Activated T-helper 1 cell treated with anti-CD3 and anti-CD28 coated beads, Interleukin-12 subunit alpha, Interleukin-12 subunit beta, Interleukin-2, Interleukin-4 antibody, amounts not matched to agents 30 ng/mL and 10 ng/mL and 1 ng/mL, durations not matched to agents 14 hours and 24 hours and 36 hours (primary cell): ENCODE measurements at places on chromosomes 4 and X. TPM values are rescaled to one million over a fixed set of nuclear protein-coding genes. Genes with fewer than 3 reads are reported as not detected.

DNA sequence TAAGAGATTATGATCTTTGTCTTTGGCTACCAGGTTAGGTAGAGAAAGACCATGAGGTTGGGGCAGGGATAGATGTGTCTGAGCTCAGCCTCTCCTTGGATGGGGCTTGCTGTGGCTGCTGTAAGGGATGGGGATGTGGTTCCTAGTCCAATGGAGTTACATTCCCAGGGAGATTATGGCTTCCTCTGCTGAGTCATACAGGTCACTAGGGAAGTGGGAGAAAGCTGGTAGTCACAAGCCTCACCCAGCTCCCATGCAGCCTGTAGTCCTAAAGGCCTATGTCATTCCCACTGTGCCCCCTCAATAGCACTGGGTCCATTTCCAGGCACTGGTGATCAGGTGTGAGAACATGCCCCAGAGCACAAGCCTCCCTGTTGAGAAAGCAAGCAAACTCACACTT, 70.6 kb upstream of the CENPE start:
- no peak for DNase-seq
- no peak overlapping the region for H3K4me3 ChIP-seq
- H3K4me1 ChIP-seq, result no peaks in the 10 kb centered on the region
- H3K27me3 ChIP-seq, result peaks cover 2% of the 10 kb centered on the region
- H3K36me3 ChIP-seq, result no peaks in the 10 kb centered on the region

The GRIA3 gene
- not detected in 2 replicates for total RNA-seq

DNA sequence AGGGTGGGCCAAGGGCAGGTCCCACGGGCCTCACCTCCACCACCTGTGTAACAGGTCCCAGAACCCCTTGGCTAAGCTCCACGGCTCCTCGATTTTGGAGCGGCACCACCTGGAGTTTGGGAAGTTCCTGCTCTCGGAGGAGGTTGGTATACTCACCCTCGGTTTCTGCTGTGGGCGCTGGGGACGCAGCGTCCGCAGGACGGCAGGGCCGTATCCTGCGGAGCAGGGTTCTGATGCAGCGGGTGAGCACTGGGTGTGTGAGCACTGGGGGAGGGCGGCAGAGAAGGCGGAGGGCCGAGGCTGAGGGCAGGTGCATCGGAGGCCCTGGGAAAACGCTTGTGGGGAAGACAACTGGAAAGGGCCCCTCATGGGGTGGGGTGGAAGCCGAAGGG, 11.0 kb downstream of the ATP5ME start:
- DNase-seq, result no peak
- H3K27ac ChIP-seq, result peak overlapping the region; percentile 72
- H3K4me1 ChIP-seq, result peaks cover 8% of the 10 kb centered on the region
- peak overlapping the region; percentile 86 for H3K4me3 ChIP-seq
- H3K27me3 ChIP-seq, result no peaks in the 10 kb centered on the region

GRCh38 chr4:19735012-19735411, 516.7 kb upstream of the SLIT2 start:
- H3K27ac ChIP-seq, result no peak overlapping the region
- H3K4me1 ChIP-seq, result no peaks in the 10 kb centered on the region
- no peaks in the 10 kb centered on the region for H3K36me3 ChIP-seq

The QRFPR gene
- not detected in 2 replicates for total RNA-seq

- no peaks in the 10 kb centered on the region for H3K4me1 ChIP-seq
- H3K4me3 ChIP-seq, result no peak overlapping the region
- H3K27ac ChIP-seq, result no peak overlapping the region
- H3K36me3 ChIP-seq, result no peaks in the 10 kb centered on the region
These were observed 13.2 kb downstream of the PSAPL1 start for GRCh38 chr4:7421356-7422150.

GRCh38 chr4:155799116-155799793, 40.4 kb downstream of the GUCY1B1 start:
- H3K27me3 ChIP-seq, result no peaks in the 10 kb centered on the region
- H3K4me3 ChIP-seq, result no peak overlapping the region
- no peak overlapping the region for H3K27ac ChIP-seq
- DNase-seq, result no peak

The TRMT2B gene
- 17.2 and 19.3 TPM in 2 replicates for total RNA-seq

DNA sequence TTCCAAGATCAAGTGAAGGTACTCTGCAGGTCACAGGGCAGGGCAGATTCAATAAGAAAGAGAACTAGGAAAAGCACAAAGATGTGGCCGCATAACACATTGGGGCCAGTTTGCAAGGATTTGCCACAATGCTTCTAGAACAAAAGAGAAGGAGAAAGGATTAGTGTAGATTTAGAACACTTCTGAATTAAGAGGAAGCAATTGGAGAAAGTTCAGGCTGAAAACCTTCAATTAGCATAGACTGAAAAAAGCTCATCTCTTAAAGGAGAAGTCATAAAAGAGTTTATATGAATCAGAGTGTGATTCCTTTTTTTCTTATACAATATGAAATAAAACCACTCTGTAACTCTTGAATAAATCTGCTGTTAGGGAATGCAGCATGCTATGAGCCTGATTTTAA, 215.6 kb upstream of the FAT1 start:
- no peak overlapping the region for H3K4me3 ChIP-seq
- no peak for DNase-seq
- no peak overlapping the region for H3K27ac ChIP-seq

- H3K4me1 ChIP-seq, result no peaks in the 10 kb centered on the region
- DNase-seq, result no peak
- H3K27me3 ChIP-seq, result no peaks in the 10 kb centered on the region
- no peak overlapping the region for H3K27ac ChIP-seq
- no peak overlapping the region for H3K4me3 ChIP-seq
These were observed 518.9 kb upstream of the INTU start for GRCh38 chr4:127113844-127114362.

- H3K27me3 ChIP-seq, result no peaks in the 10 kb centered on the region
- DNase-seq, result no peak
- H3K27ac ChIP-seq, result no peak overlapping the region
- H3K36me3 ChIP-seq, result peaks cover 5% of the 10 kb centered on the region
These were observed 39.5 kb downstream of the ENOPH1 start for GRCh38 chr4:82469791-82470345.
